Hippocampal formation (tissue), 2 donors: ENCODE measurements at places on chromosomes 11 and 22.

- DNase-seq: no peak
These were observed 66.8 kb downstream of the ATM start for GRCh38 chr11:108289699-108290098.

- DNase-seq: peak; percentile 15
These were observed at the start of gene FIBIN for GRCh38 chr11:26993965-26994457. Gene FIBIN, plus strand, starts transcription at chr11:26994112. Its CDS starts 415 bp downstream, at chr11:26994527.

DNA sequence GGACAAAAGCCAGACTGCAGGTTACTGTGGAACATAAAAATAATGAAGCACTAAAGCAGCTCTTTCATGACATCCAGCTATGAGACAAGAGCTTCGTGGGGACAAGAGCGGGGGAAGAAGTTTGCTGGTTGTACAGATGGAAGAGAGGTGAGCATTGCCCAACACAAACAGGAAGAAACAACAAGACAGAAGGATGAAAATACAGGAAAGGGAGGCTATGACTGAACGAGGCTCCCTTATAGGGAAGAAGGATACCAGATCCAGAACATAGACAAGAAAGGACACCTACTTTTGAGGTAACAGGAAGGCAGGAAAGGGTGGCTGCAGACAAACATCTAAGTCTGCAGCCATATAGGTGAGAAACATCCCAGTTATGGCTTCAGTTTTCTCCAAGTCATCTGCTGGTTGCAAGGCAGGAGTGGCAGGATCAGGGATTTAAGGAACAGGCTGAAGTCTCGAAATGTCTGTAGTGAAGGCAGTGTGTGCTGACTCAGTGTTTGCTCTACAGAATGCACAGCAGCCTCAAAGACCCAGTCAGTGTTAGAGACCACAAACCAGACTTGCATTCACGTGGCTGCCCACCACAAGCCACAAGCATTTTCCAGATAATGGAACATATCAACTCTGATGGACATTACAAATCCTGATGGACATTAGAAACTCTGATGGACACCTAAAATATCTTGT, 1.9 kb downstream of the CLTCL1 start:
- DNase-seq: no peak

DNA sequence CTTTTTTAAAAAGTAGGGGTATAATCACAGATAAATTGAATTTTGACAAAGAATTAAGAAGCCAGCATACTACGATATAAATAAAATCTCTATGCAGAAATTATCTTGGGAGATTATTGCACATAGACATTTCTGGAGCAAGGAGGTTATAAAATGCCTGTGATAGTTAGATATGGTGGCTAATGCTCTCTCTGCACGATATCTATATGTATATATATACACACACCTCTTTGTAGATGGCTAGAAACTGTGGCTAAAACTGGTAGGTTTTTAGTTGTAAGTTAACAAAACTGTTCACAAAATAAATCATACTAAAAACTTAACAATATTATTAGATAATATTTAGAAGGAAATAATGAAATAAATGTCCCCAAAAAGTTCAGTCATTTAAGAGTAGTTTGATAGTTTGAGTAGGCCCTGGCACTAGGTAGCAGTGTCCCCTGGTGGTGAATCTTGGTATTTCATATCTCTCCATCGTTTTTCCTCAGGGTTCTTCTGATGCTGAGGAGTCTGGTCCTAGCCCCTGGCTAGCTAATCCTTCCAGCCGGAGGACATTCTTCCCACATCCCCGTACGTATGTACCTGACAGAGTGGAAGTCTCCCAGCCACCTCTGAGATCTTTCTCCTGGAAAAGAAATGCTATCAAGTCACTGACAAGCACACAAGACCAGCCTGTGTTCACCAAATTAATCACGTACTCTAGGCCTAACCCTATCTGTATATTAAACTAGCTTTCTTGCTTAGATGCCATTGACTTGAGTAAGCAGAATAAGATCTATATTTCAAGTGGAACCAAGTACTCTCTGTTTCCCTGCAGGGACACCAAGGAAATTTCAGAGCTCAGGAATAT, 32.2 kb downstream of the ART5 start:
- DNase-seq: no peak
